HS-27A (cell line): ENCODE measurements at places on chromosomes 1 and 21.

- no peak for DNase-seq
These were observed 391.9 kb downstream of the LMO4 start for GRCh38 chr1:87720561-87720960.

DNA sequence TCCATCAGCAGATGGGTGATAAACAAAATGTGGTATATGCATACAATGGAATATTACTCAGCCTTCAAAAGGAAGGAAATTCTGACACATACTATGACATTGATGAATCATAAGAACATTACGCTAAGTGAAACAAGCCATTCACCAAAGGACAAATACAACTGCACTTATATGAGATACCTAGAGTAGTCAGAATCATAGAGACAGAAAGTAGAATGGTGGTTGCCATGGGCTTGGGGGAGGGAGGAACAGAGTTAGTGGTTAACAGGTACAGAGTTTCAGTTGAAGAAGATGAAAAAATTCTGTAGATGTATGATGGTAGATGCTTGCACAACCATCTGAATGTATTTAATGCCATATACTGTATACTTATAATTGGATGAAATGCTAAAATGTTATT, 39.1 kb upstream of the KCNK2 start:
- DNase-seq, result no peak

DNA sequence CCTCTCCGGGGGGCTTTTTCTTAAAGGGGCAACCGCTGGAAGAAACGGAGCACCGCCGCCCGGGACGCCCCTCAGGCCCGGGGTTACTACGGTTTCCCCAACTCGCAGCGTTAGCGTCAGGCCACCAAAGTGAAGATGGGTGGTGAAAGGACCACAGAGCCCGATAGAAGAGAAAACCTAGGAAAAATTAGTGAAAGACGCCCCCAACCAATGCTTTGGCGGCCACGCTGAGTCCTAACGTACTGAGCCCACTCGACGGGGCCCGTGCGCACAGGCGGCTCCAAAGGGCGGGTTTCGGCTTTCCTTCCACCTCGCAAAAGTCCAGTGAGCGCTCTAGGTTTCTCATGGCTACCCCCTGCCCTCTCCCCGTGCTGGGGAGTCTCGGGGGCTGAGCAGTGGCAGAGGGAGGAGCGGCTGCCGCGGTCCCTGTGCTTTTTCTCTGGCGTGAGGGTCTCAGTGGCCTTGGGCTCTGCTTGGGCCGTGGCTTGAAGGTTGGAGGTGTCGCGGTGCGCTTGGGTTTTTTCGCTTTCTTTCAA, 12.2 kb upstream of the SPEN start:
- no peak for DNase-seq

- no peak for DNase-seq
These were observed 14.7 kb downstream of the NEK2 start for GRCh38 chr1:211660718-211661222.

- no peak for DNase-seq
These were observed 15.0 kb upstream of the ANGPTL1 start for GRCh38 chr1:178885869-178886268.

- no peak for DNase-seq
These were observed 5.5 kb downstream of the NCAM2 start for GRCh38 chr21:21003701-21004100.

- no peak for DNase-seq
These were observed 49.3 kb upstream of the POU2F1 start for GRCh38 chr1:167171286-167171929.

DNA sequence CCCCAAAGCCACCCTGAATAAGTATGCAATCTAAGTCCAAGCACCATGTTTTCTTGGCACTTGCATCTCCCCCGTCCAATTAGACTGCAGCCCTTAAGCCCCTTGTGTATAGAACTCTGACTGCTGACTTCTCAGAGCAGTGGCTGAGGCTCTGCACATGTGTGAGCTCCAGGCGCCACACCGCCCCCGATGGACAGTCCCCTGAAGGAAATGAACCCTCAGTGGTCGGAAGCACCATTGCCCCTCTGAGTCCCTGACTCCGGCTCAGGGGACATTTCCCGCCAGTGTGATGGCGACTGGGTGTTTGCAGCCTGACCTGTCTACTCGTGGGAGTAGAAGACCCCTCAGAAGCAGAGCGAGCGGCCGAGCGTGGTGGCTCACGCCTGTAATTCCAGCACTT, 37.2 kb upstream of the SCCPDH start:
- no peak for DNase-seq

GRCh38 chr1:9319789-9320519, 27.3 kb downstream of the SPSB1 start:
- DNase-seq, result no peak

DNA sequence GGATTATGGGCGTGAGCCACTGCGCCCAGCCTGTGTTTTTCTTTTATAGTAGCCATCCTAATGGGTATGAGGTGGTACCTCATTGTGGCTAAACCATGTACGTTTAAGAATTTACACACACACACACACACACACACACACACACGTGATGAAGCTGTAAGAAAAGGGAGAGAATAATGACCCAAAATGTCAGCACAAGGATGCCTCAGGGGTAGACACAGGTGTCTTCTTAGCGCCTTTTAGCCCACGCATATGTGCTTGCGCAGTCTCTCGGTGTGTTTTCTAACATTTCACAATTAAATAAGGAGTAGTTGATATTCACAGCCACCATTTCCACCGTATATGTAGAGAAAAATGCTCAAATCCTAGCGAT, 782 bp upstream of the PFKL start:
- peak; percentile 5 for DNase-seq

DNA sequence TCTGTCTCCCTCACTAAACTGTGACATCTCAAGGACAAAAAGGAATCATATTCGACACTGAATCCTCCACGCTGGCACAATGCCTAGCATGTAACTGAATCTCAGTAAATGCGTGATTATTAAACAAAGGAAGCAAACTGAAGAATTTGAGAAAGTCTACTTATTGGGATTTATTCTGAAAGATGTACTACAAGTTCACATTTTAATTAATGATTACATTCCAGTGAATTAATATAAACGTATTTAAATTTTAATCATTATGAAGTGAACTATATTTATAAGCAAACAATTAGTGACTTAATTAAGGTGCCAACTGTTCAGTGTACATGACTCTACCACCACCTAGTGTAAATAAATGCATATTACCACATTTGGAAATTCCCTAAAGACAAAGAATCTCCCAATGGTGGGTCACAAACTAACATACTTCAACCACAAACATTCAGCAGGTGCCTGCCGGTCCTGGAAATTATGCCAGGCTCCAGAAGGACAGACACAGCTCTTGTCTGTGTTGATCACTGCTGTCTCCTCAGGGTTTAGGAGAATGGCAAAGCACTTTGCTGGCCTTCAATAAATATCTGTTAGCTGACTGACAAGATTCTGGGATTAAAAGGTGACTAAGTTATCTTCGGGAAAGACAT, 56.3 kb downstream of the SMYD3 start:
- no peak for DNase-seq

DNA sequence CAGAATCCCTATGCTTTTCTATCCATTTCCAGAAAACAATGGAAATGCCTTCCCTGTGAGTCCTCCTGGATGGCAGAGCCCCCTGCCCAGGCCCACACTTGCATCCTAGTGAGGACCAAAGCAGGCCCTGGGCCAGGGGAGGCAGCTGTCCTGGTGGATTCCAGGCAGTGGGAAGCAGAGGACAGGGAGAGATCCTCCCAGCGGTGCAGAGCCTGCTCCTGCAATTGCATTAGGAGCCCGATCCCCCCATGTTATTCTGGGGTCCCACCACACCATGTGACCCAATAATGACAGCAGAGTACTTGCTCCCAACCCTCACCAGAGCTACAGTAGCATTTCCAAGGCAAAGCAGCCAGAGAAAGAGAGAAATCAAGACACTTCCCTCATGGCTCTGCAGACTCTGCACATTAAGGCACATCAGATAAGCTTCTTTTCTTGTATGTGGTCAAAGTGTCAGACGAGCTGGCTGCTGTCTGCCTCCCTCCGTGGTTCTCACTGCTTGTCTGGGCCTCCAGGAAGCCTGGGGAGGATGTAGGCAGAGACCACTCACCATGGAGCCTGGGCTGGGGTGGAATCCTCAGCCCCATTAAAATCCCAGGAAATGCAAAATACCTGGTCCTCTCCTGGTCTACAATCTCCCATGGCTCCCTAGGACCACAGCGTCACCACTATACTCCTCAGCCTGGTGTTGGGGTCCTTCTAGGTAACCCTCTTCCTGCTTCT, 54.9 kb upstream of the RUNX3 start:
- DNase-seq, result no peak

DNA sequence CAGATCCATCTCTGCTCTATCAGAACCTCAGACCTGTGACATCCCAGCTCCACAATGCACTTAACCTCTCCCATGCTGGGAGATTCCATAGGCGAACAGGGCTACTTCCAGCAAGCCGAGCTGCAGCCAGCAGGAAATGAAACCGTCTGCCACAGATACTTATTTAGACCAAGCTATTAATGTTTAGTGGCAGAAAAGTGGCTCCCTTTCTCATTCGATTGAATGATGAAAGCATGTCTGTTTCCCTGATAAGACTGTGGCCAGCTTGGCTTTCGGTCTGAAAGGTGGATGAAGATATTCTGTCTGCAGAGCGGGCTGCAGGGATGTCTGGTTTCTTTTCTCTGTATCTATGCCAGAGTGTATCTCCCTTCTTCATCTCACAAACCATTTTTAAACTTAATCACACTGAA, 146.4 kb downstream of the GREM2 start:
- no peak for DNase-seq

GRCh38 chr1:64458915-64459314, 11.0 kb upstream of the CACHD1 start:
- no peak for DNase-seq

DNA sequence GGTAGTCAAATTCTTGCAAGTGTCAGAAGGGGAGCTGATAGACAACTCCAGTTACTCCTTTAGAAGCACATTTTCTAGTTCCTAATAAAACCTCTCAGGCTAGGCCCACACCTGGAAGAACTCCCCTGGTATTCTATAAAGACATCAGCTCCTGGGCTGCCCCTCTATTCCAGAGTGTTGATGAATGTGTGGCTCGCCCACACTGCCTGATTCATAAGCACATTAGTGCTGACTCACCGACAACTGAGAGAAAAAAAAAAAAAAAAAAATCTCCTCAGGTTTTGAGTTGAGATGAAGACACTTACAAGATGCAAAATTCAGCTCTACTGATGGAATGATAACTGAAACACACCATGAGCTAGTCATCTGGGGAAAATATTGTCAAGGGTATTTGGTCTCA, 188.1 kb downstream of the TNR start:
- DNase-seq, result no peak

GRCh38 chr1:43706598-43707189, 642 bp upstream of the ST3GAL3 start:
- DNase-seq, result no peak

GRCh38 chr21:17636711-17637110, 24.0 kb upstream of the BTG3 start:
- DNase-seq, result no peak

- DNase-seq, result no peak
These were observed 14.9 kb downstream of the OLFML2B start for GRCh38 chr1:162008799-162009198.

DNA sequence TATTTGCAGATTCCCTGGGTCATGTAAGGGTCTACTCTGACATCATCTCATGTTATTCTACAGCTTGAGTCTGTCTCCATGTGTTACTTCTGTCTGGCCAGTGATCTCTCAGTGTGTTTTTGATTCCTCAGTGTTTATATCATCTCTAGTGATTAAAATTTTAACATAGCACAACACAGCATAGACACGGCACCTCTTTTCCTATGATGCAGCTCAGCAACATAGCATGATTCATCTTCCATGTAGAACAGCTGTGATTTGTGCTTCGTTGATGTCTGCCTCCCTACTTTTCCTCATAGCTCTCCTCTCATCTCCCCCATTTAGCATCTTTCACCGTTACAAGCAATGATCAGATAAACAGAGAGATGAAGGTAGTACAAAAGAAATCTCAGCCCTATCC, 163.9 kb upstream of the DPT start:
- no peak for DNase-seq

DNA sequence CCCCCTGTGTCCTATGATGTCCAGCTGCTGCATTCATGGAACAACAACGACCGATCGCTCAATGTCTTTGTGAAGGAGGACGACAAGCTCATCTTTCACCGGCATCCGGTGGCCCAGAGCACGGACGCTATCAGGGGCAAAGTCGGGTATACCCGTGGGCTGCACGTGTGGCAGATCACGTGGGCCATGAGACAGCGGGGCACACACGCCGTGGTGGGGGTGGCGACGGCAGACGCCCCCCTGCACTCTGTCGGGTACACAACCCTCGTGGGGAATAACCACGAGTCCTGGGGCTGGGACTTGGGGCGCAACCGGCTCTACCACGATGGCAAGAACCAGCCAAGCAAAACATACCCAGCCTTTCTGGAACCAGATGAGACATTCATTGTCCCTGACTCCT, 63.3 kb downstream of the SPSB1 start:
- no peak for DNase-seq

DNA sequence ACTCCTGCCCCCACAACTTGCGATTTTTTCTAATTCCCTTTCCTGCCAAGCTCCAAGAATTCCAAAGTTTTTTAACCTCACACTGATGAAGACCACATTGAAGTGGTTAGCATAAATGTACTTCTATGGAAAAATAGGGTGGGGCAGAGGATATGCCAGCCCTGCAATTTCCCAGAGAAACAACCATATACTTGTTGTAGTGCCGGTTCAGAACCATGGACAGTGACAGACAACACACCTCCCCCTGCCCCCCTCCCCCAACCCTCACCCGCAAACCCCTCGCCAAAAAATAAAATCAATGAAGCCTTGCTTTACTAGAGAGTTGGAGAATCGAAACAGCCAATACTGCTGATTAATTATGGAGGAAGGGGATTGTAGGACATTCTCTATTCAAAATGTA, 109.5 kb upstream of the GRIK3 start:
- DNase-seq, result no peak

DNA sequence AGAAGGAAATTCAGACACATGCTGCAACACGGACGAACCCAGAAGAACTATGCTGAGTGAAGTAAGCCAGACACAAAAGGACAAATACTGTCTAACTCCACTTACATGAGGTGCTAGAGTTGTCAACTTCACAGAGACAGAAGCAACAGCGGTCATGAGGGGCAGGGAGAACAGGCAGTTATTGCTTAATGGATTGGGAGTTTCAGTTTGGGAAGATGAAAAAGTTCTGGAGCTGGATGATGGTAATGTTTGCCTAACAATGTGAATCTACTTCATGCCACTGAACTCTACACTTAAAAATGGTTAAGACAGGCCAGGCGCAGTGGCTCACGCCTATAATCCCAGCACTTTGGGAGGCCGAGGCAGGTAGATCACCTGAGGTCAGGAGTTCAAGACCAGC, 12.1 kb downstream of the PARP1 start:
- DNase-seq, result no peak

- DNase-seq, result no peak
These were observed 80.2 kb downstream of the NTMT2 start for GRCh38 chr1:170225781-170226530.
